ENCODE measurements at places on chromosomes 4 and X.

DNA sequence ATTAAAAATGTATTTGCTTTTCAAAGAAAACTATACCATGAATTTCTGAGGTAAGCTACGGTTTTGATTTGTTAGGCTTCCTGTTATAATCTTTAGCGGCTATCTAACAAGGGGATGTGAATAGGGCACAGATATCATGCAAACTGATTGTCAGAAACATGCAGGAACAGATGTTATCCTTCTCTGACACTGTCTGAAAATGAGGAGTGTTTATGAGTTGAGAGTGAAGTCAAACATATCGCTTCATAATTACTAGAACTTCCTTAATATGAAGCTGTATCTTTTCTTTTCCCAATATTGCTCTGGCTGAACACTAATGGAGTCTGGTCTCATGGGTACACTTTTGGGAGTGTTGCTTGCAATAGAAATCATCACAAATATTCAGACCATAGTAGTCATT lies 16.3 kb upstream of the SULT1B1 start:
- no peak for DNase-seq

DNA sequence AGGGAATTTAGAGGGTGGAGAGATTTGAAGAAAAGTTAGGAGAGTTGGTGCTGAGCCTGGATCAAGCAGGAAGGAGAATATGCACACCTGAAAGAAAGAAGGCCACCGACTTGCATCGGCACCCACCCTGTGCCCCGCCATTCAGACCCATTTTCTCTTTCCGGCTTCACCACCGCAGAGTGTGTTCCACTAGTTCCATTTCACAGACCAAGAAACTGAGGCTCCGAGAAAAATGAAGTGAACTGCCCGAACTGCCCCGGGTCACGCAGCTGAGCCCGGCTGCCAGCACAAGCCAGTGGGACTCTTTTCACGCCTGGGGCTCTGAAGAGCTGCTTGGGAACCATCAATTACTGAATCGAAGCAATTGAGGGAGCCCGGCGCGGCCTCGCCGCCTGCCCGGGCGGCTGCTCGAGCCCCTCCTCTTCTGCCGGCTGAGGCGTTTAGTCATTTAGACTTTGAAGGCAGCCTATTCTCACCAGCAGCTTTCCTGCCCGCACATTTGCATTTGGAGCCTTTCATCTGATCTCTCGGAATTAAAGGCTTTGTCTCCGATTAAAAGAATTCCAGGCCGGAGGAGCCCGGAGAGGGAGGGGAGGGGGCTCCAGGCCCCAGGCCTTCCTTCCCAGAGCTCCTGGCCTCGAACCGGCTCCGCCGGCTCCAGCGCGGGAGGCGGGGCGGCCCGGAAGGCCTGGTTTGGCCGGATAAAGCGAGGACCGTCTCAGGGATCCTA lies 140.2 kb upstream of the PJA1 start:
- no peak for DNase-seq

- no peak for DNase-seq
These were observed 7.3 kb downstream of the PGK1 start for GRCh38 chrX:78111140-78111931.

DNA sequence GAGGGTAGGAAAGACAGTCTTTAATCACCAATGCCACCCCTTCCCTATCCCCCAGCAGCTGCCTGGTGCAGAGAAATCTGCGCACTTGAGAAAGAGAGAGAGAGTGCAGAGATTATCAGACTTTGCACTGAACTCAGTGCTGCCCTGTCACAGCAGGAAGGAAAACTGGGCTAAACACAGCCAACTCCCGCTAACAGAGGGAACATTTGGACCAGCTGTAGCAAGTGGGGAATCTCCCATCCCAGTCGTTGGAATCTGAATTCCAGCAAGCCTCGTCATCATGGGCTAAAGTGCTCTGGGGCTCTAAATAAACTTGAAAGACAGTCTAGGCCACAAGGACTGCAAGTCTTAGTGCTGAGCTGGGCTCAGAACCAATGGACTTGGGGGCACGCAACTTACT lies 168.7 kb downstream of the DLG3 start:
- DNase-seq: no peak

DNA sequence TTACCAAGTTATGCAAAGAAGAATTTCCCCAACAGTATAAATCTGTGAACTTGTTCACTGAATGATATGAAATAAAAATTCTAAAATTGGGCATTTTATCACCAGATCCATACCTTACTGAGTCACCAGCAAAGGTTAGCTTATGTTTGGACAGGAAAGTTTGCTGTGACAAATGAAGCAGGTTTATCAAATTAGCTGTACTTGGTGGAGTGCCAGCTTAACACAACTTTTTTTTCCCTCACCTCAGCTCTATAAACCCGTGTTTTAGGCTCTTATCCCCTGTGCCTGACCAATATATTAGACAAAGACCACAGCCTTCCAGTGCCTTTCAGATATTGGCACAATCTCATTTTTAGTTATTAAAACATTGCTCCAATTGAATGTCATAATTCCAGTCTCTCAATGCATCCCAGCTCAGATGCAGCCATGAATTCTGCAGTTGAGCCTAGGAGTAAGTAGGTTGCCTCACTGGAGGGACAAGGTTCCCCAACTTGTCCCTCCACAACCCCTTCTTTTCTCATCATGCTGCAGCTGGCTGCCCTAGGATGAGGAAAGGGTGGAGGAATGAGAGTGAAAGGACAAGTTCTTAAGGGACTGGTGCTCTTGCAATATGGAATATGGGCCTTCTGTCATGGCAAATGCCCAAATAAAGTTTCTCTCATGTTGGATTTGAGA lies 27.0 kb upstream of the PDGFC start:
- no peak for DNase-seq

DNA sequence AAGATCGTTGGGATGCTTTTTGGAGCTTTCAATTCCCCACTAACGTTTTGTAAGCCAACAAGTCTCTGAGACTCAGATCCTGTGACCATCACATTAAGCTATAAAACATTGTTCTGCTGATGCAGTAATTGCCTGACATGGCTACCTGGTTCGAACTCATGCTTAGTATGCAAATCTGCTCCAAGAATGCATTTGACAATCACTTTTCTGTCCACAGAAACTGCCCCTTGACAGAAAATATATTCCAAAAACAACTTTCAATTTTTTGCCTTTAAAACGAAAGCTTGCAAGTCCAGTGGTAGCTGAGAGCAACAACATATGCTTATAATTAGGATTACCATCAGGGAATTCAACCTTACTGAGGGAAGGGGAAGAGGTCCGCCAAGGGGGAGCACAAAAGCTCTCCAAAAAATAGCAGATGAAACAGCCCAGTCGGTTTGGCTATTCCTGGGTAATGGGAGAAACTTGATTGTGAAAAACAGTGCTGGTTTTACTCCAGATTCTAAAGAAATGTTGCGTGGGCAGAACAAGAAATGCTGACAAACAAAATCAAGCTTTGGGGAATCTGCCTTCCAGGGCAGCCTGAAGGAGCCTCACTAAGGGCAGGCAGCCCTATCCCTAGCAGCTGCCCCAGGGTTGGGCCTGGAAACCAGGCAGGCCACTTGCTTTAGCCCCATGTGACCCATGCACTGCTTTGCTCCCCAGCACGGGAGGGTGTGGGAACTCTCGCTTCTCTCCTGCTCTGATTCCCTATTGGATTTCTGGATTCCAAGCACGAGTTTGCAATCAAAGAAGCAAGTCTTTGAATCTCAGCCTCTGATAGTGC lies 160.7 kb upstream of the LDB2 start:
- DNase-seq: no peak

DNA sequence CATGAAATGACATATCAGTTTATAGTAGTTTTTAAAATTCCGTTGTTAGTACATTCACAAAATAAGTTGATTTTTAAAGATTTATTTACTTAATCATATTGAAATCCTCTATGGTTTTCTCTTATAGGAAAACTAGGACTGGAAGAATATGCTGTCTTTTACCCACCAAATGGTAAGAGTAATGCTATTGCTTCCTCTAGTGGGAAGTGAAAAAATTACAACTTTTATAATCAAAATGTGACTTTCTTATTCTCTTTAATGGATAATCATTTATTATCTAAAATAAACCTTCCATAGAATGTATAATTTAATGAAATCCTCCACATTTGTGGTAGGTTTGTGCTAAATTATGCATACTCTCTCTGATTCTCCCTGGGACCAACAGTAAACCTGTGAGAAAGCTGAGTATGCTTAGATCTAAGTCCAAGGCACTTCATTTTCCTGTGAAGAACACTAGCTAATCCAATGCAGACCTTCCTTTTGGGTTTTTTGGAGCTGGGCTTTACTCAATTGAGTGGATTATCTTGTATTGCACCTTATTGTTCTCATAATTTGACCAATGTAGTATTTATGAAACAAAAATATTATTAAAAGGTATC lies 136.2 kb downstream of the TBC1D19 start:
- DNase-seq: no peak

GRCh38 chr4:153706519-153706918 lies 22.4 kb downstream of the TLR2 start:
- DNase-seq: no peak

DNA sequence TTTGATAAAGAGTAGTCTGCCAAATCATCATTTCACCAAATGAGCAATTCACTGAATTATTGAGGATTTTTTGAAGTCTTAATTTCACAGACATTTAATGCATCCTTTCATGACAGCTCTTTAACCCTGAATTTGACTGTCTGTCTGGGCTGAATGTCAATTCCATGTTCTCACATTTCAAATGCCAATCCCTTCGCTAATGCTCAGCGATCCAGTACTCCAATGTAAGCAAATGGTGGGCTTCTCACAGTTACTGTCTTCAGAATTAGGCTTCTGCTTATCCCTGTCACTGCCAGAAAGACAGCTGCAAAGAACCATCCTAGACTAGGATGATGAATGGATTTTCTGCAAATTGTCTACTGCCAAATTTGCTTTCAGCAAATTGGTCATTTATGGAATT lies 36.2 kb upstream of the USP38 start:
- DNase-seq: no peak

DNA sequence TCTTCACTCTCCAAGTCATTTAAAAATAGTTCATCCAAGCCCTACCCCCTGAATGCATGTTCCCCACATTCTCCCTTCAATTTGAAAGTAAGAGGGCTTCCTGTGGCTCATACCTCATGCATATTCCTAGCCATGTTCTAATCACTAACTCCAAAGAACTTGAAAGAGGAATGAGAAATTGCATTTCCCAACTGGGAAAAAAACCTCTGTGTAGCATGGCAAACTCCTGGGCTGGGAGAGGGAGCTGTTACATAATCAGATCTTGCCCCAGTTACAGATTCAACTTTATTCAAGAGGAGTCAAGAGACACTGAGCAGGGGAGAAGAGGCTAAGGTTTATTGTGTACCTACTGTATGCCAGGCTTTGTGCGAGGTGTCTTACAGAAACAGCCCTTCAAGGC lies 90.2 kb downstream of the SLC2A9 start:
- peak; percentile 3 for DNase-seq

GRCh38 chr4:55554453-55555030 lies 7.8 kb upstream of the CLOCK start:
- no peak for DNase-seq

DNA sequence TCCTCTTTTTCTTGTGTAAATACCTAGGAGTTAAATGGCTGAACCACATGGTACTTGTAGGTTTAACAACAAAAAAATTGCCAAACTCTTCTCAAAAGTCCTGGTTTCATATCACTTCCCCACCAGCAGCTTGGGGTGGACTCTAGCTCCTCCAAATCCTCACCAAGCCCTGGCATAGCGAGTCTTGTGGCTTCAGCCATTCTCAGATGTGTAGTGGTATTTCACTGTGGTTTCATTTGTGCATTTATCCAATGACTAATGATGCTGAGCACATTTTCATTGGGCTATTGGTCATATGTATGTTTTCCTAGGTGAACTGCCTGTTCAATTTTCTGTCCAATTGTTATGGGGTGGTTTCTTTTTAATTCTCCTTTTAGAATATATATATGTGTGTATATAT lies 249.3 kb downstream of the NLGN4X start:
- DNase-seq: no peak

DNA sequence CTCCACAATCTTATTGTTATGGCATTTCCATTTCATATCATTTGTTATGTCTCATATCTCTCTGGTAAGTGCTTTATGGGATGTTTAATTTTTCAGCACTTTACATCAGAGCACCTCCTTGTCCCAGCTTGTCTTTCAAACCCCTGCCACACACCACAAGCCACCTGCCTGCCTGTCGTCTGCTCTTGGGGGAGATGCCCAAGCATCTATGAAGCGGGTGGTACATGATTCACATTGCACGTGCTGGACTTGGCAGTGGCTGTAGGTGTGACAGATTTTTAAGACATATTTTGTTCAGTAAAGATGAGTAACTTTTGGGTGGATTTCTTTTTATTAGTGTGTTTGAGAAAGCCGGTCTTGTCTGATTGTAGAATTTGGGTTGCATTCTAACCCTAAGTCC lies 14.2 kb upstream of the SPATA4 start:
- no peak for DNase-seq

- DNase-seq: no peak
These were observed 33.3 kb upstream of the ZNF280C start for GRCh38 chrX:130301977-130302376.

- DNase-seq: no peak
These were observed 125.6 kb downstream of the CDS1 start for GRCh38 chr4:84708406-84709135.

DNA sequence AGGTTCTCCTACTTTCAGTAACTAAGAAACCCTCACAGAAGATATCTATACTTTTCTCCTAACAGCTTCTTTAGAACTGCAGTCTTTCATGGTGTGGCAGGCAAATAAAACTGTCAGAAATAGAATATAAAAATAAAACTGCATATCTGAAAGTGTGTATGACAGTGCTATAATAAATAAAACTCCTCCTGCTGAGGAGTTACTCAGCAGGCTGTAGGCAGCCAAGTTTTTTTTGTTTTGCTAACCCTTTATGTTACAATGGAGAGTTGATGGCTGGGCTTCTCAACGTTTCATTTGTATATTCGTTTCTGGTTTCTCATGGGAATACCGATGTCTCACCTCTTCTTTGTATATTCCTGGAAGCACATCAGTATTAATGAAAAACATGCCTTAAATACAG lies 18.2 kb upstream of the UGT2B10 start:
- no peak for DNase-seq

DNA sequence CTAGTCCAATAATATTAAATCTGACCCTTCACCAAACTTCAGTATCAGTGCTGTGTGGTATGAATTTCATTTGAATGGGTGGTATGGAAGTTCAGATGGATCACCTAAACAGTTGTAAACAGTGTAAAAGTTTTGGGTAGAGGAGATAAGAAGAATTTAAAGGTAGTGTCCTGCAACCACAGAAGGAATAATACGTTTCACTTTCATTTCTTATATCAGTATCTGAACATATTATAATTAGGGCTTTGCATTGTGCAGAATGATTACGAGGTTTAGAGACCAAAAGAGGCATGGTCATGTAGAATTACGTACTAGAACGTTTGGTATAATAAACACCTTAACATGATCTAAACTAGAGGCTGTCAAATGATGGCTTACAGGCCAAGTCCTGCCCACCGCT lies 116.1 kb downstream of the PDLIM5 start:
- no peak for DNase-seq

- no peak for DNase-seq
These were observed 1168.1 kb downstream of the PCDH19 start for GRCh38 chrX:99242001-99242400.

- peak; percentile 85 for DNase-seq
These were observed 26.8 kb downstream of the PRPS1 start for GRCh38 chrX:107654872-107655761.

- no peak for DNase-seq
These were observed 25.0 kb downstream of the CCNQ start for GRCh38 chrX:153573984-153574383.

GRCh38 chr4:100070868-100071267 lies 119.4 kb downstream of the DDIT4L start:
- no peak for DNase-seq

- no peak for DNase-seq
These were observed 28.4 kb downstream of the ZNF185 start for GRCh38 chrX:152926279-152926678.

GRCh38 chr4:130738233-130738632 lies 1642.3 kb downstream of the C4orf33 start:
- DNase-seq: no peak
